ENCODE measurements at places on chromosomes 13 and 19.

DNA sequence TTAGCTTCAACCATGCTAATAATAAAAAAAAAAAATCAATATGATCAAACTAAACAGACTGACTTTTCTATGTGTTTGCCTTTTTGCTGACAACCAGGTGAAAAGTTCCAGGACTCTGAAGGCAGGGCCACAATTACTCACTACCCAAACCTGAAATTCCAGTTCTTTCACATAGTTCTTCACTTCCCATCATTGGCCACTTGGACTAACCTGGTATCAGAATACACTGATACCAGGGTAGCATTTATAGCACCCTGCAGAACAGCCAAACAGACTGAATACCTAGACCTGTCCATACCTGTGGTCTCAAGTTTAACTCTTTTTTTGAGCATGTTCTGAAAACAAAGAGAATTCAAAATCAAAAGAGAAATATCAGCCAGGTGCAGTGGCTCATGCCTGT, 25.1 kb downstream of the ELF1 start:
- DNase-seq: no peak

- no peak for DNase-seq
Measured at GRCh38 chr19:45920458-45920857, 5.9 kb upstream of the NANOS2 start.

GRCh38 chr13:74674720-74675119, 540.5 kb upstream of the KLF12 start:
- no peak for DNase-seq

DNA sequence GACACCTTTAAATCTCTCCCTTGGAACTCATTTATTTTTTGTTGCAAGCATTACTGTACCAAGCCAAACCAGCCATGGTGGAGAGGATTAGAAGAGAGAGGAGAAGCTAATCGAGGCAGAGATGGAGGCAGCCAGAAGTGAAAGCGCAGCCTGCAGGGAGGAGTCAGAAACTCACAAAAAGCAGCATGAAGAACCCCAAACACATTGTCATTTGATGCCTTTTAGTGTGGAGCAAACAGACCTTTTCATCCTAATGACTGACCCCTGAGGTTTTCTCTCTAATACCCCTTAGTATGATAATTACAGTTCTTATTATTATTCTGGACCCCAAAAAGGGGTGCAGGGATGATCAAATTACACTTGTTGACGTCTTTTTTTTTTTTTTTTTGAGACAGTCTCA, 62.5 kb downstream of the TNFRSF19 start:
- DNase-seq: no peak

DNA sequence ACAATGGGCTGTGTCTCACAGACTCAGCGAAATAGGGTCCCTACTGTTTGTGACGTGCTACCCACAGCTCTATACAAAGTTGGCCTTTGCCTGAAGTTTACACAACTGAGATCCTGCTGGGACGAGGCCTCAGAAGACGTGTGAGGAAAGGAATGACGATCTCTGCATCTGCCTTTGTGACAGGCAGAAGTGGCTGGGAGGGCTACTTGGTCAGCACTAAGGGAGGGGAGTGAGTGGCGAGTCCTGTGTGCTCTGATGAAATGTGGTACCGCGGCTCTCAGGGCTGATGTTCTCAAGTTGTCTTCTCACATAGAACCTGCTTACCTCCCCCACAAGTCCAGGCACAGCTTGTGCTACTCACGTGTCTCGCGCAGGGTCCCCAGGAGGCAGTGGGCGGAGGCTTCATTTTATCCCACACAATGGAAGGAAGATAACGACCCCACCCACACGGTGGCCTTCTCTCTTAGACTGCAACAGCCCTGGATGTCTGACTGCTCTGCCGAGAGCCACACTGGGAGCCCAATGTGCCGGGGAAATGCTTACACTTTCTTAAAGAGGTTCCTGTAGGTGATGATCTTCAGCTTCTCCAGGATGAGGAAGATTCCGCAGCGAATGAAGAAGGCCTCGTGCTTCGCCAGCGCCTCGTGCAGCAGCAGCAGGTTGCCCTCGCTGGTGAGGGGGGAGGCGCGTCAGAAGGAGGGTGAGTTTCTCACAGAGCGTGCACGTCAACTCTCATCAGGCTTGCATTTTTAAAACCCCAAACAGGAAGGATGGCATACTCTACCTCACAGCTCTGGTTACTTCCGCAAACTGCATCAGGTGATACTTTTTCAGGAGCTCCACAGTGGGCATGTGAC, 21.2 kb downstream of the PROZ start:
- no peak for DNase-seq

DNA sequence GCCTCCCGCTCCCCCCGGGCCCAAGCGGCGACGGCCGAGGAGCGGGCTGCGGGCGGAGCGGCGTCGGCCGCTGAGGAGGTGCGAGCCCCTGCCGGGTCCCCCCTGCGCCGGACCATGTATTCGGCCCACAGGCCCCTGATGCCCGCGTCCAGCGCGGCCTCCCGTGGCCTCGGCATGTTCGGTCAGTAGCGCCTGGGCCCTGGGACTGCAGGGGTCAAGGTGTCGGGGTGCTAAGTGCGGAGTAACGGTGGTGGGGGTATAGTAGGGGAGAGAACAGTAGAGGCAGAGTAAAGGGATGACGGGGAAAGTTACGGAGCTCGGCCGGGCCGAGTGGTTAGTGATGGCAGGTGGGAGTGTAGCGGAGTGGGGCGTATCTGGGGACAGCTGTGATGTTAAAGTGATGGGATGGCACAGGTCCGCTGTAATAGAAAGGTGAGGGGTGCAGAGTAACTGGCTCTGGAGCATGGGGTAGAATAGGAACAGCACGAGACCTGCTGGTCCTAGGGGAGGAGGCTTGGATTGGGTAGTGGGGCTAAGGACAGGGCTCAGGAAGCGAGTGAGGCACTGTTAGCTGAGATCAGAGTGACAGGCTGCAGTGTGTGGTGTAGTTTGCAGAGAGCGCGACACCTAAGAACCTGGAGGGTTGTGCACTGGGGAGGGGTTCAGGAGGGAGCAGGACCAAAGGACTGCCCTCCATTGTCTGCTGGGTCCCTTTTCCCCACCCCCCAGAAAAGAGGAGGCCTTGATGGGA, 15.7 kb downstream of the CIC start:
- no peak for DNase-seq

DNA sequence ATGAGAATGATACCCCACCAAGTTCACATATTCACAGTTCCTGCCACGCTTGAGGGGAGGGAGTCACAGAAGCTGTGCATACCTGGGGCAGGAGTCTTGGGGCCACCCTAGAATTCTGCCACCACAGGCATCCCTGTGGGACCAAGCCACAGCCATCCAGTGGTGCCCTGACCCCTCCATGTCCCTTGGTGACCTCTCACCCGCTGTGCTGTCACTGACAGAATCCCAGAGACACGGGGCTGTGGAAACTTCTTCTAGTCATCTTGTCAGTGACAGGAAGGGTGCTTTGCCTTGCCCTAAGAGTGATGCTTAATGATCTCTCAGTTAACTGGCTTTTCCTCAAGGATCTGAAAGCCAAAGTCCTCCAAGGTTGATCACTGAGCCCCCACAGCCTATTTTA, 58.4 kb upstream of the UQCRFS1 start:
- no peak for DNase-seq

- DNase-seq: no peak
Measured at GRCh38 chr19:41161903-41162302, 31.1 kb upstream of the CYP2S1 start.

DNA sequence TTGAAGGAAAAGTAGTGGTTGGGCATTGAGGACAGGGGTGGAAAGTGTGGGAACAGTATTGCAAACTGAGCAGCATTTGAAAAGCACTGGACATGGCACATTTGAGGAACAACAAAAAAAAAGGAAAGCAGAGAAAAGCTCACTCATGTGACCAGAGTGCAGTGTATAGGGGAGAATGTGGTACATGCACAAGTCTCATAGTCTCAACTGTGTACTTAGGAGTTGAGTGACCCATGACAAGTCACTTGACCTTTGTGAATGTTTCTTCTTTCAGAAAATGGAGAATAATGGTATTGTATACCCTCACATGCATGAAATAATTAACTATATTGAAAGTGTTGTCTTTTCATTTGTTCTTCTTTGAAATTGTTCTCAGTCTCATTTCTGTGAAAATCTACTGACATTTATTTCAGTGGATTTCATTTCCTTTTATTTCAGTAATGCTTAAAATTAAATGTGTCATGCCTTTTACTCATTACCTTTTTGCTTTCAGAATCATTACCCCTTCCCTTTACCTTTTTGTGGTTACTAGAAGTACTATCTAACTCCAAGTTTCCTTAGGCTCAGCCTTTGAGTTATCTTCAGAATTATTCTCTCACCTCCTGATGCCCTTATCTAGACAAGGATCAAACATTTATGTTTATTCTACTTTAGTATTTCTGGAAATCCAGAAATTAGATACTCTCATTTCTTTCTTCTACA, 79.1 kb upstream of the MLNR start:
- DNase-seq: no peak

DNA sequence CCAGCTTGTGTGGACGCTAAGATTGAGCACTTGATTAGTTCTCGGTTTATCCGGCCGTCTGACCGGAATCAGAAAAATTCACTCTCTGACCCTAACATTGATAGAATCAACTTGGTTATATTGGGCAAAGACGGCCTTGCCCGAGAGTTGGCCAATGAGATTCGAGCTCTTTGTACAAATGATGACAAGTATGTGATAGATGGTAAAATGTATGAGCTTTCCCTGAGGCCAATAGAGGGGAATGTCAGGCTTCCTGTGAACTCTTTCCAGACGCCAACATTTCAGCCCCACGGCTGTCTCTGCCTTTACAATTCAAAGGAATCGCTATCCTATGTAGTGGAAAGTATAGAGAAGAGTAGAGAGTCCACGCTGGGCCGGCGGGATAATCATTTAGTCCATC, 59.6 kb downstream of the ARHGAP35 start:
- DNase-seq: no peak

- DNase-seq: peak; percentile 78
Measured at GRCh38 chr19:47471733-47472457, at the start of gene SLC8A2. Gene SLC8A2 (minus strand): TSS chr19:47471893. CDS start chr19:47466403, 5,490 bp downstream.

GRCh38 chr13:85298387-85298924, 500.8 kb downstream of the SLITRK6 start:
- DNase-seq: no peak

DNA sequence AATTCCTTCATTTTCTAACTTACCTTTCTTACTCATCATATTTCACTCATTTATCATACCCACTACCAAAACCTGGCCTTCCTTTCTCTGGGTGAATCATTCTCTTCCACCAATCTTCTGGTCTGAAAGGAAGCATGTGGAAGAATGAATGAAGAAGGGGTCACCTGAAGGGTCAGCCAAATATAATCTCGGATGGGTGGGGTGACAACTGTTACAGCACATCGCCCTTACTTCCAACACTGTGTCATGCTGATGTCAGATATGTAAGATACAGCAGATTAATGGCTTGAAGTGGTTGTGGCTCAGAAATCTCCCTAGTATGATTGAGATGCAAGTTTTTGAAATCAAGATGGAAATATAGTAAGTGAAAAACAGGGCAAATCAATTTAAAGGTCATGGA, 401.7 kb upstream of the HTR2A start:
- no peak for DNase-seq

DNA sequence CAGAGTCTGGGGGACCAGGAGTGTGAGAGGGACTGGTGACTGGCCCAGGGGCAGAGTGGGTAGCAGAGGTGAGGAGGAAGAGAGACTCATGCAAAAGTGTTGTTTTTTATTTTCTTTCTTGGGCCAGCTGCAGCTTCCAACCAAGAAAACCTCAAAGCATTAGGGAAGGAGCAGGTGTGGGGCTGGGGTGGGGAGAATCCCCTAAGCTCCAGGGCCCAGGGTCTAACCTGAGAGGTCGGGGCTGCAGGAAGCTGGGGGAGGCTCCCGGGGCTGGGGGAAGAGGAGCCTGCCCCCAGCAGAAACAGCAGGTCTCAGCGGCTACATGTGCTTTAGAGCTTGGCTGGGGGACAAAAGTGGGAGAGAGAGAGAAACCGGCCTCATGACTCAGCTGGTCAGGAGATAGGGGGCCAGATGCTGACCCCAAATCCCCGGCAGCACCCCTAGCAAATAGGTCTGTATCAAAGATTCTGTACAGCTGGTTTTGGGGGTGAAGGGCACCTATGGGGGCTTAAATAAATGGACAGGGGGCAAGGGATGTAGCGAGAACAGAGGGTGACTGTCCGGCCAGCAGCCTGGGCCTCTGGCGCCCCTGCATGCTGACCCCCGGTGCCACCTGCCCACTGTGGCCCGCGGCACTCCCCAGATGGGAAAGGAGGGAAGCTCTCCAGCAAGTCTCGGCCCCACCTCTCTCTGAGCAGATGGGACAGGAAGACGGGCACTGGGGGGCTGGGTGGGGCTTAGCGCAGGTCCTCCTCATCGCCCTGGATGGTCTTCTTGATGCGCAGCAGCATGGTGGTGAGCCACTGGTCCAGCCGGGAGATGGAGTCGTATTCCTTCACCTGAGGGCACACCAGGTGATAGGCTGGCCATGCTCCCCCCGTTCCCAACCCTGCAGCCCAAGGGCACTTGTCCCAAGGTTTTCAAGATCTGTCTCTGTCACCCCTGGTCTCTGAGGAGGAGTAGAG, 3.8 kb upstream of the KPTN start:
- DNase-seq: peak; percentile 52

DNA sequence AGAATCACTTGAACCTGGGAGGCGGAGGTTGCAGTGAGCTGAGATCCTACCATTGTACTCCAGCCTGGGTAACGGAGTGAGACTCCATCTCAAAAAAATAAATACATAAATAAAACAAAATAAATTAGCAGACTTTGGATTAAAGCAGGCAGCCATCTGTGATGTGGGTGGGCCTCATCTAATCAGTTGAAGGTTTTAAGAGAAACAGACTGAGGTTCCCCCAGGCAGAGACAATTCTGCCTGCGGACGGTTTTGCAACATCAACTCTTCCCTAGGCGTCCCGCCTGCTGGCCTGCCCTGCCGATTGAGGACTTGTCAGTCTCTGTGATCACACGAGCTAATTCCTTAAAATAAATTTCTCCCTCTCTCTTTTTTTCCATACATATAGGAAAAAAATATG, 23.7 kb downstream of the ATCAY start:
- no peak for DNase-seq

DNA sequence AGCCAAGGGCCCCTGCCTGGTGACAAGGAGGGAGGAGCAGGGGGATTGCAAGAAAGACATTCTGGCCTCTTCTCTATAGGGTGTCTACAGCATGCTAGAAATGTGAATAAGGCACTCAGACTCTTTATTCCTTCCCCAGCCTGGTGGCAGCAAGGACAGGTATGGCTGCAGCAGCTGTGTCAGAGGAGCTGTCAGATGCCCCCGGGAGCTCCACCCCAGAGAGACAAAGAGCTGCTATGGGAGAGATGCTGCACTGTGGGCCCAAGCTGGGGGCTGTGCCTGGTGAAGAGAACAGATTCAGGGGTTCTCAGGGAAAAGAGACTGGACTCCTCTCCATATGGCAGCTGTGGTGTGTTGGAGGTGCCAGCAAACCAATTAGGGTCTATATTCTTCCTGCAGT, 1063.3 kb downstream of the OLFM4 start:
- no peak for DNase-seq

DNA sequence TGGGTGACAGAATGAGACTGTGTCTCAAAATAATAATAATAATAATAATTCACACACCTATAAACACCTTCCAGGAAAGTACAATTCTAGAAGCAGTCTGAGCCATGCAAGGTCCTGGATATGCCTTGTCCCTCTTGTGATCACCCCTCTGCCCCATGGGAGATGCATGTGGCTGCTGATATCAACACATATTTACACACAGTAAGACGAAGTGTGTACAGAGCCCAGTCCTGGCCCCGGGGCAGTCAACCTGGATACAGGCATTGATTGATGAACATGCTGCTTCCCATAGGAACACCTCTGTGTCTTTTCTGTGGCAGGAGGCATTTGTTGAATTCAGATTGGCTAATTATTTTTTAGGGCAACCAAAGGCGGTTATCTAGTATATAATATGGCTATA, 3.2 kb downstream of the SULT2A1 start:
- DNase-seq: no peak

All from GM20000 (cell line).